ENCODE measurements at places on chromosomes 6 and 20.
A peak's percentile ranks its signal among the peaks of the same experiment; 100 is the strongest.

- no peak for DNase-seq
Measured at GRCh38 chr6:41546475-41546865, 289 bp downstream of the FOXP4 start.

DNA sequence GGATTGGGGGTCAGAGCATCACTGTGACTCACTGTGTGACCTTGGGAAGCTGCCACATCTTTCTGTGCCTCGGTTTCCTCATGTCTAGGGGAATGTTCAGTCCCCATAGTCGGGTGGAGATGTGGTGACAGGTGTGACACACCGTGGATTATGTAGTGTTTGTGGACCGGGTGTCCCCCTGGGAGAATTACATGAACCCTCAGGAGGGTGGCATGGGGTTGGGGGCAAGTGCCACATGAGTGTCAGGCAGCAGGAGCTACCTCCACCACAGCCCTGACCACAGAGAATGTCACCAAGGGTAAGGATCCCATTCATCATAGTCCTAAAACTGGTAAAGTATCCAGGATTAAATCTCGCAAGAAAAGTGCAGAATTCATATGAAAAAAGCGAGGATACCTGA is 23.2 kb downstream of the SUN5 start:
- DNase-seq, result no peak

- DNase-seq, result no peak
Measured at GRCh38 chr6:105212587-105212986, 32.8 kb upstream of the POPDC3 start.

- no peak for DNase-seq
Measured at GRCh38 chr20:3739054-3739925, 6.8 kb downstream of the HSPA12B start.

GRCh38 chr6:15893556-15894253 is 230.9 kb upstream of the DTNBP1 start:
- no peak for DNase-seq

DNA sequence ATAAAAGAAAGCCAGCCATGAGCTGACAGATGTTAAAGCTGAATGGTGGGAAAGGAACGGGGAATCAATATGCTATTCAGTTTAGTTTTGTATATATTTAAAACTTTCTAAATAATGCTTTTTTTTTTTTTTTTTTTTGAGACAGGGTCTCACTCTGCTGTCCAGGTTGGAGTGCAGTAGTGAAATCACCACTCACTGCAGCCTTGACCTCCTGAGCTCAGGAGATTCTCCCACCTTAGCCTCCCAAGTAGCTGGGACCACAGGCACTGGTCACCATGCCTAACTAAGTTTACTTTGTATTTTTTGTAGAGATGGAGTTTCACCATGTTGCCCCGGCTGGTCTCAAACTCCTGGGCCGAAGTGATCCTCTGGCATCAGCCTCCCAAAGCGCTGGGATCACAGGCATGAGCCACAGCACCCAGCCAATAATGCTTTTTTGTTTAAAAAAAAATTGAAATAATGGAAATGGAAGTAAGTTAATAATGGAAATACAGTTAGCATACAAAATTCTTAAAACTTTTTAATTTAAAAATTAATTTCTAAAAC is 19.1 kb downstream of the EPB41L2 start:
- DNase-seq, result no peak

DNA sequence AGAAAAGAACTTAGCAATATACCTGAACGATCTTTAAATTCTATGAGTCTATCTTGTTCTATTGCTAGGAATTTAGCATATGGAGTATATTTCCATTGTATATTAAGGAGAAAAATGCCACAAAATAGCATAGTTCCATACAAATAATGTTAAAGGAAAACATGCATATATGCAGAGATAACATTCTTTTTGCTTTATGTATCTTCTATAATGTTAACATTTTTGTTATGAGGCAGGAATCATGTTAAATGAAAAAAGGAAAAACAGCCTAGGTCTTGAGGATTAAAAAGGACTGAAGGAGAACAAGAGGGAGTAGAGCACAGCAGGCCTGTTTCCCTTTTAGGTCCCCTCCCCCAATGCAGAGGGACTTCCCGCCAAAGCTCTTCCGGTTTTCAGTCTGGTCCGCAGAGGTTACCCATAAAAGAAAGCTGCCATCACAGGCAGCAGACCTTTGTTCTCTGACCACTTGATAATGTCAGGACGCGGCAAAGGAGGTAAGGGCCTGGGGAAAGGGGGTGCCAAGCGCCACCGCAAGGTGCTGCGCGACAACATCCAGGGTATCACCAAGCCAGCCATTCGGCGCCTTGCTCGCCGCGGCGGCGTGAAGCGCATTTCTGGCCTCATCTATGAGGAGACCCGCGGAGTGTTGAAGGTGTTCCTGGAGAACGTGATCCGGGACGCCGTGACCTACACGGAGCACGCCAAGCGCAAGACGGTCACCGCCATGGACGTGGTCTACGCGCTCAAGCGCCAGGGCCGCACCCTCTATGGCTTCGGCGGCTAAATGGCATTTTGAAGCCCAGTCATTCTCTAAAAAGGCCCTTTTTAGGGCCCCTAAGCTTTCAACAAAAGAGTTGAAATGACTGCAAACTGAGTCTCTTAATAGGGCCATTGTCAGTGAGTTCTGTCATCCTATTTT is 108.4 kb upstream of the PRSS16 start:
- DNase-seq, result peak; percentile 68

GRCh38 chr6:146583966-146584365 is 14.8 kb upstream of the ADGB start:
- no peak for DNase-seq

- no peak for DNase-seq
Measured at GRCh38 chr6:33243476-33243875, 28.2 kb downstream of the VPS52 start.

GRCh38 chr6:163754866-163755265 is 340.3 kb downstream of the QKI start:
- no peak for DNase-seq

GRCh38 chr6:157050537-157051265 is 272.6 kb downstream of the TMEM242 start:
- no peak for DNase-seq

- DNase-seq, result no peak
Measured at GRCh38 chr6:110328259-110328658, 29.9 kb downstream of the METTL24 start.

GRCh38 chr6:39778581-39779255 is 13.5 kb upstream of the DAAM2 start:
- no peak for DNase-seq

DNA sequence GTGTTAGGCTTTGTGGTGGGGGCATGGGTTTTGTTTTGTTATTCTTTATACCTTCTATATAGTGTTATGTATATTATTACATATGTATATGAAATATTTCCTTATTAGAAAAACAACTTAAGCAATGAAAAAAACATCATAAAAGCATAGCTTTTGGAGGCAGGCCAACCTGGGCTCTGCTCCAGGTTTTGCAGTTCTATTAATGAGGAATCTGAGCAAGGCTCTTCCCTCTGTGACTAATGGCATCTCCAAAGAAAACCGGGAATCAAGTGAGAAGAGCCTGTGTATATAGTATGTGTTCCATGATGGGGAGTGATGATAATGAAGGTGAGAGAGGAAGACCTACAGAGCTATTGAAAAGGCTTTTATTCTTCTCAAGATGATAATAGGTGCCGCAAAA is 291.1 kb downstream of the CLIC5 start:
- DNase-seq, result no peak

GRCh38 chr6:20687494-20687893 is 153.2 kb downstream of the CDKAL1 start:
- no peak for DNase-seq

DNA sequence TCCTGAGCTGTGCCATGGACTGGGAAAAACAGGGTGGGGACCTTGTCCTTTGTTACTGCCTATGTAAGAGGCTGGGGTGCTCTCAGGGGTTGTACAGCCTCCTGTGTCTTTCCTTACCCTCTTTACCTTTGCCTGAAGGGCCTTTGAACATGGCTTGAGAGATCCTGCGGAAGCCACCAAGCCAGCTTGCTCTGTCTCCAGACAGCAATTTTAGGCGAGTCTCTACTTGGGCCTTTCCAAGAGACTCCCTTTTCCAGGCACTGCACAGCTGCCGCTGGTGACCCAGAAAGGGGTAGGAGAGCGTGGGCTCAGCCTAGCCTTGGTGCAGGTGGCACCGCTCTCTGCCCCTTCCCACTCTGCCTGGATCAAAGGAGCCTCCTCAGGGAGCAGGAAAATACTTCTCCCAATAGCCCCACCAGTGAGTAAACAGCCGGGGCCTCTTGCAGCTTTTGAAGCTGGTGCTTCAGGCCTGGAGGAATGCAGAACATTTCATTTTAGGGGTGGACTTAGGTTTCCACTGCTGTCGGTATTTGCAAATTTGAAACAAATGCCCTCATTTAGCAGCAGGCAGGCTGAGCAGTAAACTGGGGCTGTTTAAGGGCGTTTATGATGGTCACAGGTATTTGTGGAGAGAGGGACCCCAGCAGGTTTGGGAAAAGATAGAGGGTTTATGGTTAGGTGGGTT is 13.9 kb downstream of the PTK7 start:
- no peak for DNase-seq

DNA sequence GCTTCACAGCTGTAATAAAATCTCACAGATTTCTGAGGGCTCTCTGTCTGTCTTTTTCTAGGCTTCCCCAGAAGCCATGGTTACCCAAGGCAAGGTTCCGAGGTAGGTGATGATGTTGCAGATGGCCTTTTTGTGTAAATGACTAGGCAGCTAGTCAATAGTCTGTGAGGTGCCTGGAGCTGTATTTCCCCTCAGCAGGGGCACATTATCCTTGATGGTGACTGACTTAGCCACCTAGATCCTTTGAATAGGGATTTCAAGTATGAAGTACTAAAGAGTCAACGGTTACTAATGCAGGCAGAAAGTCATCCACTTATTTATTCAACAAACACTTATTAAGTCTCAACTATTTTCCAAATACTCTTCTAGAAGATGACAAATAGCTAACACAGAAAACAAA is 49.3 kb upstream of the L3MBTL3 start:
- DNase-seq, result no peak

DNA sequence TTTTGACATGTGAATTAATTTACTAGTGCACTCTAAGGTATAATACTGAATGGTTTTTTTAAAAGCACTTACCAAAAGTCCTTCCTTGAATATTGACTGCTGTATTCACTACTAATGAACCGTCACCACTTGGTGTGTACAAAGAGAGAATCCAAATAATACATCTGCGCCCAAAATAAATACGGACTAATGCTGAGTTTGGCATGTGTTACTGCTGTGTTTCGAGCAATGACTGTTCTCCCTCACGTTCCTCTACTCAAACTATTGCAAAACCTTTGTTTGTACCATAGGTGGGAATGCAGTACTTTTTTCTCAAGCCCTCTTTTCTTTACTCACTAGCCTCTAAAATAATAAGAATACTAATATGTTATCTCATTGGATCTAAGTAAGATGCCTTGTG is 305.5 kb downstream of the QKI start:
- DNase-seq, result no peak

GRCh38 chr20:51404297-51405060 is 138.0 kb downstream of the NFATC2 start:
- DNase-seq, result peak; percentile 92

- DNase-seq, result no peak
Measured at GRCh38 chr6:47182291-47182957, 127.3 kb downstream of the TNFRSF21 start.

DNA sequence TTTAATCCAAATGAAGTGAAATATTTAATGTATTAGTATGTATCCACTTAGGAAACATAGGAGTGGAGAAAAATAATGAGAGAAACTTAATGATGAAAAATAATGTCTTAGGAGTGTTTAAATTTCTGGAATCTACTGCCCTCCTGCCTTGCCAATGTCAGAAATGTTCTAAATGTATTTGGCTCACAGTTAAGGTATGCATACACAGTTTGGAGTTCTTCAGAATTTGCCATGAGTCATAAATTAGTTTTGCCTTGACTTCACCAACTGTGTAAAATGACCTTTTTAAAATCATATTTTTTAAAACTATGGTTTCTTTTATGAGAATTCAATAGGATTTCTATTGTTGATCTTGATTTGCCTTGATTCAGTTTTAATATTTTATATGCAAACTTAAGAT is 191.7 kb upstream of the HSF2 start:
- no peak for DNase-seq

- no peak for DNase-seq
Measured at GRCh38 chr6:104716858-104717257, 142.9 kb downstream of the HACE1 start.
